ENCODE measurements at places on chromosomes 2 and 18.
A peak's percentile ranks its signal among the peaks of the same experiment; 100 is the strongest.

DNA sequence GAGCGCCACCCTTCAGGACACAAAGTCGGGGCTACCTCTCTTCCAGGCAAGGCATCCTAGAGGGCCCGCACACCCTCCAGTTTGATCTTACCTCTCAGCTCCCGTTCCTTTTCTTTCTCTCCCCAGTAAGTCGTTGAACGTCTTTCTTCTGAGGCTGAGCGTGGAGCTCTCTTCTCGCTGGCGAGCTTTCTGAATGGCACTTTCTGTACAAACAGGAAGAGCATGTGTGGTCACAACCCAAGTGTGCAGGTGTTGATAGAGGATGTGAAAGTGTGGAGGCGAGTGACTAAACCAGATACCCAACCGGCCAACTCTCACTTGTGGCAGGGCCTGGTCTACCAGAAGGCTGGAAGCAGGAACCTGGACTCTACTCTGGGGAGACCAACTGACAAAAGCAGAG is at the start of gene AFF3:
TSS of gene AFF3 (minus strand) at position 198 of the 400 bp plus-strand sequence. CDS start 38,136 bp downstream, outside the sequence.
- peak; percentile 5 for DNase-seq

GRCh38 chr18:49169037-49169521 is 218.3 kb upstream of the SMAD7 start:
- DNase-seq = no peak

DNA sequence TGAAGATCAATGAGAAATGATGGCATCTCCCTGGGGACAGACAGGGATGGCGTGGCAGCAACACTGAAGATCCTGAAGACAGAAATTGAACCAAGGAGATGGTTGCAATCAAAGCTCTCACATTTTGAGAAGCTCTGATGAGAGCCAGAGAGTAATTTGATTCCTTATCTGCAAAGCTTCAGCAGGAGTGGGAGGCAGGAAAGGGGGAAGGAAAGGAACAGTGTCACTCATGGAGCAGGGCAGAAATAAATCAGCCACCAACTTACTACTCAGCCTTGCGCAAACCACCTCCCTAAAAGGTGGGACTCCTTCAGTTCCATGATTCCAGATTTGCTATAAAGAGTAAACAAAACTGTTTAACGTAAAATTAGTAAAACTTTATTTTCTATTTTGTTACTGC is 119.2 kb downstream of the CACNB4 start:
- no peak for DNase-seq

DNA sequence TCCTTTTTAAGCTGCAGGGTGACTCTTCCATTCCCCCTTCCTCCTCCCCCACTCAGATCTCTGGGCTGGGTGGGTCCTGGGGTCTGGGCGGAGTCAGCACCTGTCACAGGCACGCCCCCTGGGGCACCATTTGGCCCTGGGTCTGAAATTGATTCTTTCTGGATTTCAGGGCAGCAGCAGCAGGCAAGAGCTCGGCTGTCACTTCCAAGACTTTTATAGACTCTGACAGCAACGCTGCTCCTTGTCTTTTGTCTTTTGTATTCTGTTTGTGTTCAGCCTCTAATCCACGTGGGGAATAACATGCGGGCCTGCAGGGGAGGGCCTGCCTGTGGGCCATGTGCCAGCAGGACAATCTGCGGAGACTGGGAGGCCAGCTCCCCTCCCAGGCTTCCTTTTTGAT is 3.9 kb downstream of the BOD1L2 start:
- no peak for DNase-seq

- no peak for DNase-seq
Observed at GRCh38 chr2:67374949-67375348, 22.2 kb upstream of the ETAA1 start.

DNA sequence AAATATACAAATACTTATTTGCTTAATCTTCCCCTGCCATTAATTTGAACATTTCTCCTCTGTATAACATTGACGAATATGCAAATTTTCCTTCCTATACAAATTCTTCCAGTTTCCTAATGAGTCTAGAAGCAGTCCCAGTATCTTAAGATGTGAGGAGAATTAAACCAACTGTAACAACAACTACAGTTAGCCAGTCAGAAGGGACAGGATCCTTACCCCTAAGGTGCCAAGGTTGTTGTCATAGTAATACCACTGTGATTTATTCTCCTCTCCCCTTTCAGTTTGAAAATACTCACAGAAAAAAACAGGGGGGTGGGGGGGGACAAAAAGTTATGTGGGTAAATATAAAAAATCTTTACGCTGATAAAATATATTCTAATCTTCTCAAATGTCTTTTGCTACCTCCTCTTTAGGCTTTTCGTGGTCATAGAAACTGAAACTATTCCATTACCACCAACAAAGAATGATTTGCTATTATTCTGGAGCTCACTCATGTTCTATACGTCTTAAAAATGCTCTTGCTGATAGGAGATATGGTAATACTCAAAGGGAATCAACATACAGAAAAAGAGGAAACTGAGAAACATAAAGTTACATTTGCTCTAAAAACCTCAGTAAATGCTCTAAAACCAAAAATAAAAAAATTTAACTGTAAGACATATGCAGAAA is 107.6 kb downstream of the MEMO1 start:
- no peak for DNase-seq

DNA sequence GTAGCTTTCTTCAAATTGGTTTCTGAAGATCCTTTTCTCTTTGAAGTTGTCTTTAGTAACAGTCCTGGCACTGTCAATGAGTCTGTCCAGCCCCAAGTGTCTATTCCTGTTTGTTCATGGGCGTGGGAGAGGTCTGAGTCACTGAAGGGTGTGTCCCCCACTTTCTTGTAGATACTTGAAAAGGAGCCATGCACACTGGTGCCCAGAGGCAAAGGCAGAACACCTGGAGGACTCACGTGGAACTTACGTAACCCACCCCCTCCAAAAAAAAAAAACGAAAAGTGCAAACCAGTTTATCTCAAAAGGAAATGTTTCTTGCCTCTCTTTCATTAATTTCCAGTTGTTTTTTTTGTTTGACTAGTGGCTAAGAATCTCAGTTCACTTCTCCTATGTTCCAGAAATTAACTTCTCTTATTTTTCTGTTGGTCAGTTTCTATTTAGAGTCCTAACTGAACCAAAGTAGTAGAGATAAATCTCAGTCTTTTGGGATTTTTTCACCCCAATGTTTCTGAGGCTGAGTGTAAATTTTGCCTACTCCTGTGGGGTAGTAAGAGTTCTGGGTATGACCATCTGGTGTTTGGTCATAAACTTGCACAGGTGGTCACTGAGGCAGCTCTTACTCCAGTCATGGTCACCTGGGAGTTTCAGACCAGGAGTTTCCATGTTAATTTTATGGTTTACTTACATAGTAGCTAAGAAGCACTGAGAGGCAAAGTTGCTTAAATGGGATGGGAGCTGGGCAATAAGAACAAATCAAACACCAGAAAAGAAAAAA is 54.9 kb downstream of the DSC3 start:
- no peak for DNase-seq

DNA sequence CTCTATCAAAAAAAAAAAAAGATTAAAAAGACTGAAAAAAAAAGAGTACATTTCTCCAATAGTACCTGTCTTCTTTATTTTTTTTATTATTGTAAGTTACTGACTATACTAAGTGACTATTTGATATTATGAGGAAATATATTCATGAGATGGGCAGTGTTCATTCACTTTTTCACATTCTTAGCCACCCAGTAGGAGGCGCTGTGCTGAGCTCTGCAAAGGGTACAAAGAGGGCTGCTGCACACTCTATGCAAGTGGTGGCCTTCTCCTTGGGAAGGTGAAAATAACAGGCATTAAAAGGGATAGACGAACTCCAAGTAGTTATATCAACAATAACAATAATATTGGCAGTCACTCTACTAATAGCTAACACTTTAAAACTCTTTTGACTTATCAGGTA is 1034.9 kb upstream of the FANCL start:
- no peak for DNase-seq

GRCh38 chr2:174561283-174561971 is 36.2 kb downstream of the WIPF1 start:
- DNase-seq = no peak

DNA sequence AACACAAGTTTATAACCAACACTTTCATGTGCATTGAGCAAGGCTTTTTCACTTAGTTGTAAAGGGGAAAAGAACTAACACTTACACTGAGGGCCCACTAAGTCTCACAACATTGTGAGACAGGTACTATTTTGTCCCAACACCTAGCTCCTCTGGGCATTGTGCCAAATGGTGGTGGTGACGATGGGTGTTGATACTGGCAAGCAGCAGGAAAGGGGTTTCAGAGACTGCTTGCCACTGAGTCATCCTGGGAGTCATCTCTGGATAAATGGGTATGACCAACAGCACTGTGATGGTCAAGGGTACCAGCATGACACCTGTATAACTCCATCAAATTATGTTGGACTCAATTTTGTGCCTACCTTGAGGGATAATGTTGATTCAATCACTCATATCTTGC is 138.8 kb upstream of the ITGA6 start:
- peak; percentile 6 for DNase-seq

DNA sequence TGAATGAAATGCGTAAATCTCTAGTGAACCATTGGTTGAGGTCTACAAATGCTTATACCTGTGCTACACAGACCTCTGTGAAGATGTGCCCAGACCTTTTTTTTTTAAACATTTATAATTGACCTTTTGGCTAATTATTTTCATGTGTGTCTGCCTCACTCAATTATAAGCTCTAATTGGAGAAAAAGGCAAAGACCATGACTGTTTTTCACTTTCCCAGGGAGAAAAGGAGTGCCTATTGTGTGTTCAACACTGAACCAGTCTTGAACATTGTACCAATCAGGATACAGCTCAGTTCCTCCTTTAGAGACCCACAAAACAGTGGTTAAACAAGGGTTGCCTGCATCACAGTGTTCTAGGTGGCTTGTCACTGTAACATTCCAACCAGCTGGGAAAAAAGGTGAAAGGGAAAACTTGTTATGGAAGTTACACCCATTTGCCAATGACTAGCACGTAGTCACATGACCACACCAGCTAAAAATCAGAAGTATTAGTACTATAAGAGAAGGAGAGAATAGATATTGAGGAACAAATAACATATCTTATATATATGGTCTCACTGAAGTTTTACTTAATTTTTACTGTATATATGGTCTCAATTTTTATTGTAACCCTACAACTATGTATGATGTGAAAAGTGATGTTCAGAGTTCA is 13.4 kb downstream of the TANK start:
- no peak for DNase-seq

DNA sequence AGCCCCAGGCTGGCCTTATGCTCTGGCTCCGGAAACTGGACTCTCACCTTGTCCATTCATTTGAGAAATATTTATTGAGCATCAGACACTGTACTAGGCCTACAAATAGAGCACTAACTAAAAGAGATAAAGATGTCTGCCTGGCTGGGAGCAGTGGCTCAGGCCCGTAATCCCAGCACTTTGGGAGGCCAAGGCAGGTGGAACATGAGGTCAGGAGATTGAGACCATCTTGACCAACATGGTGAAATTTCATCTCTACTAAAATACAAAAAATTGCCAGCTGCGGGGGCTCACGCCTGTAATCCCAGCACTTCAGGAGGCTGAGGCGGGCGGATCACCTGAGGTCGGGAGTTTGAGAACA is 7.6 kb upstream of the MRPL33 start:
- DNase-seq = no peak

GRCh38 chr2:196284866-196285557 is 113.6 kb upstream of the STK17B start:
- no peak for DNase-seq

Data from stimulated activated CD4-positive, alpha-beta T cell treated with anti-CD3 and anti-CD28 coated beads, TNF-alpha, amount 100 ng/mL, for 1 hour (primary cell).